ENCODE measurements at places on chromosomes 12 and 14.

DNA sequence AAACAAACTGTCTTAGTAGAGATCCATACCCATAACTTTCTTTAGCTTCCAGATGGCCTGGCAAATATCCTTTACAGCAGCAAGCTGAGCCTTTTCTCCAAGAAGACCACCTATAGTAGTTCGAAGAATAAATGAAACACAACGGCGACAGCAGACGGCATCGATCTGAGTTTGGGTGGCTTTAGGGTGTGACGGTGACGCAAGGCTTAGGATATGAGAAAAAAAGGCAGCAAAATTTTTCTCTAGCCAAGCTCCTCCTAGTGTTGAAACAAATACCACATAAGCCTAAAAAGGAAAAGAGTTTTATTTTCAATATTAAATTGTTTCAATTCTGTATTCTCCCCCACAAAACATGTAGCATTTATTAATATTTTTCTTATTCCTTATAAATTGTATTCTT, 33.3 kb downstream of the HEATR5A start:
- DNase-seq = no peak

GRCh38 chr14:55838529-55839052, 258.6 kb downstream of the KTN1 start:
- no peak for DNase-seq

- DNase-seq = no peak
Observed at GRCh38 chr14:73272393-73272792, 35.1 kb downstream of the PAPLN start.

- DNase-seq = no peak
Observed at GRCh38 chr12:42885677-42886076, 296.1 kb upstream of the PRICKLE1 start.

DNA sequence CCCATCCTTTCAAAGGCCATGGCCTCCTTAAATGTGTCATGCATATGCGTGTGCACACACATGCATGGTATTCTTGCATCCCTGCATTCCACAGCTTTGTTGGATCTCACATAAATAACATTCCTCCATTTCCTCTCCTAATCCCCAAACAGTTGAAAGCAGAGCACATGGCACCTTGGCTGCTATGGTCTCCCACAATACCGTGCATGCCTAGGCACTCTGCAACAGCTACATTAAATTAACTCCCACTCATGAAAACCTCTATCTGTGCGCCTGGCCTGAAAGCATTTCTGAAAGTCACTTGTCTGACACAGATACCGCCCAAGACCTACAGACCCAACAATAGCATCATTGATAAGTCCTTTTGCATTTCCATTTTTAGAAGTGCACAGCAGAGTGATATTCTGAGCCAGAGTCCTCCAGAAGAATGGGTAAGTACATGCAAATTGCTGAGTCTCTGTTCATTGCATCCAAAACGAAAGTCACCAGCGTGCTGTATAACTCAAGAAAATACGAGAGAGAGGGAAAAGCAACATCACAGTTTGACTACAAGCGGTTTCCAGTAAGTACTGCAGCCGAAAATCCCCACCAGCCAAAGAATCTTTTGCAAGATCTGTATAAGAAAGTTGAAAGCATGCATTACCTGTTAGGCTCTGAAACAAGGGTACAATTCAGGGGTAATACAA, 436 bp downstream of the ASB2 start:
- no peak for DNase-seq

All from NCI-H2227 treated with DMSO at 0.1 percent for 48 hours (cell line).